ENCODE measurements at places on chromosomes 6 and 20.

GRCh38 chr6:123785039-123785438 lies 18.6 kb upstream of the NKAIN2 start:
- DNase-seq = no peak

- no peak for DNase-seq
Observed at GRCh38 chr6:11292594-11293236, 60.2 kb upstream of the NEDD9 start.

DNA sequence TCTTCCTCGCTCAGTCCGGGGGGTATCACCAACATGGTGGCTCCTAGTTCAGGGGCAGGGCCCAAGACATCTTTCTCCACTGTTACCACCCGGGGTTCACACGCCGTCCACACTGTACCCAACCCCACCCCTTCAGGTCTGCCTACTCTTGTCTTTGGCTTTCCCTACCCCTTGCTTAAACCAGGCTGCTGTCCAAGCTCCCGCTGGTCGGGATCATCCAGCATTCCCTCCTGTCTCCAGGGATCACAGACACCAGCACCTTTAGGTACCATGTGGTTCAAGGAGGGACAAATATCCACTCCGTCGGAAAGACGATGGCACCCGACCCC lies 395 bp downstream of the NELFE start:
- no peak for DNase-seq

GRCh38 chr6:2810092-2810671 lies 31.5 kb downstream of the SERPINB1 start:
- no peak for DNase-seq

DNA sequence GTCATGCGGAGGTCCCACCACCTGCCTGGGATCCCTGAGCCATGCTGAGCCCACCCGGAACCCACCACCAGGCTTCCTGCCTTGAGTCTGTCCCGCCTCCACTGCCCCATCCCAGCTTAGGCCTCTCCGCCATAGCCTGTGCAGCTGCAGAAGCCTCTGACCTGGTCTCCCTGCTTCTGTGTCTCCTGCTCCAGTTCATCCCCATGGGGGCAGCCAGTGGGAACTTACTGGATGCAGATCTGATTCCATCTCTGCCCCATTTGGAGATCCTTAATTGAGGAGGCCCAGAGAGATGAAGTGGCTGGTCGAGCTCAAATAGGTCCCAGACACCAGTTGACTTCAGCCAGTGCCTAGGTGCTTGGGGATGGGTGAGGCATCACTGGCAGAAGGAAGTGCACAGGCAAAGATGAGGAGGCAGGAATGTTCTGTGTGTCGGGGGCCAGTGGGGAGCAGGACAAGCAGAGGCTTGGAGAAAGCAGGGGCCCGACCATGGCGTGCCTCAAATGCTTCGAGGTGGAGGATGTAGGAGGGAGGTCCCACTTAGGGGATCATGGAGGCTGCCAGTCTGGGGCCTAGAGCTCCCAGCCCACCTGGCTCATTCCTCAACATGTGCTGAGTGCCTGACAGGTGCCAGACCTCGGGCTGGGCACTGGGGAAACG lies 112.8 kb downstream of the TOX2 start:
- DNase-seq = no peak

- DNase-seq = no peak
Observed at GRCh38 chr6:151702851-151703658, 104.4 kb upstream of the ESR1 start.

DNA sequence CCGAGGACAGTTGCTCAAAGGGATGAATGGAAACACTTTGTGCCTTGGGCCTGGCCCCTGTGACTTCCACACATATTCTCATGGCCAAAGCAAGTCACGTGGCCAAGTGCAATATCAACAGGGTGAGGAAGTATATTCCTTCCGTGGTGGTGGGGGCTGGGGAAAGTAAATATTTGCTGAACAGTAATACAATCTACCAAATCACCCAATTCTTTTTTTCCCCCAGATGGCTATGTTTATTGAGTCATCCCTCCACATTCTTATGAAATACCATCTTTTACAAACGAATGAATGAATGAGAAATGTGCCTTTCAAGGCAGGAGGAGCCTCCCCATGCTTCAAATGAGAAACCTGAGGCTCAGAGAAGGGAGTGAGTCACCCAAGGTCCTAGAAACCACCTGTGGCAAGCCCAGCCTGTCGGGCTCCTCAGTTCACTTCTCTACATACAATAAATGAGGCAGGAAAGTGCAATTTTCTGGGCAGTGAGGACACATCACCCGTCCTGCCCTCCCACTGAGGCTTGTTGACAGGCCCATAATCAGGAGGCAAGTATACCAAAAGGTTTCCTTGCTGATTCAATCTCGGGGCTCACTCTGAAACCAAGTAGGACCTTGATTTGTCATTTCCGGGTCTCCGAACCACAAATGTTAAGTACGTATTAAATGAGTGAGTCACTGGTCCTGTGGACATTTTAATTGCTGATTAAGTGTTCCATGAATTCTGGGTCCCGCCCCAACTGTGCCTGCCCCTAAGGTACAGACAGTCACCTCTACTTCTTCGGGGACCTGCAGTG lies 25.3 kb upstream of the TOP1 start:
- peak; percentile 76 for DNase-seq

DNA sequence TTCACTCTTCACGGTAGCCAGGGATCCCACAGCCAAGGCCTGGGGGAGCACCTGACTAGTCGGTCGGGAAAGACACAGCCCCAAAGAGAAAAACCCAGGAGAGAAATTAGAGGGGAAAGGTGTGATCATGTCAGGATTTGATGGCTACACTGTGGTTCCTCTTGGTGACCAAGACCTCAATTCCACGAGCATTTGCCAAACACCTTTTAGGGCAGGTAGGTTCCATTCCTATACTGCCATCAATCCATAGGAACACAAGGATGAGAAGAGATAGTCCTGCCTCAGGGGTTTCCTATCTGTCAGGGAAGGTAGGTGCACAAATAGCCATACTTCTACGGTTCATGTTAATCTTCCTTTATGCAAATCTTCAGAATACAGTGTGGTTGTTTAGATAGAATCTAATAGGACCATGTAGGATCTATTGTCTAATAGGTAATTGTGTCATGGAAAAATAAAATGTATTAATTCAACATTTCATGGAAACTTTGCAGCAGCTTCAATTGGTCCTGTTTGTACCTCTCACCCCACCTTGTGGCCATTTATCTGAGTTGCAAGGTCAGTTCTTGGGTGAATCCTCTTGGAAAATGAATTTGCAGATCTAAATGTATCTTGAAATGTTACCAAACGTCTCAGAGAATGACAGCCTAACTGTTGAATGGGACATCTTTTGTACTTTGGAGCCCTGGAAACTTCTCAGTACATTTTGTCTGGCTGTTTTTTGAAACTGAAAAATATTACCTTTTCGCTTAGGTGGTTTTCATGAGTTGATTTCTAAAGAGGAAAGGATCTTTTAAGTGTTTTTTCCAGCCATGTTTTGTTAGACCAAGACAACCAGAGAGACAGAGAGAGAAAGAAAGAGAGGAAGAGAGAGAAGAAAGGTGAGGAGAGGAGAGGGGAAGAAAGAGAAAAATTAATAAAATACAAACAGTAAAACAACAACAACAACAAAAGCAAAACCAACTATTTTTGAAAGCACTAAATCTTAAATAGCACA lies 33.7 kb upstream of the IYD start:
- DNase-seq = peak; percentile 46
